DMS79 (cell line): ENCODE measurements at places on chromosomes 4 and X.
A peak's percentile ranks its signal among the peaks of the same experiment; 100 is the strongest.

- DNase-seq = no peak
Observed at GRCh38 chrX:13252726-13253125, 67.1 kb downstream of the ATXN3L start.

GRCh38 chr4:152217896-152218295 is 318.0 kb downstream of the FBXW7 start:
- no peak for DNase-seq

DNA sequence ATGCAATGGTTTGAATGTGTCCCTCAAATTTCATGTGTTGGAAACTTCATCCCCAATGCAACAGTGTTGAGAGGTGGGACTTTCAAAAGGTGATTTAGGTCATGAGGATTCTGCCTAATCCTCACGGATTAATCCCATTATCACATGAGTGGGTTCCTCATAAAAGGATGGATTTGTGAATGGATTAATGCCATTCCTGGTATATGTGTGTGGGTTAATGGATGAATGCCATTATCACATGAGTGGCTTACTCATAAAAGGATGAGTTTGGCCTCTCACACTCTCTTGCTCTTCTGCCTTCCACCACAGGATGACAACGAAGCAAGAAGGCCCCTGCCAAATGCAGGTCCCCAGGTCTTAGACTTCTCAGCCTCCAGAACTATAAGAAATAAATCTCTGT is 30.5 kb upstream of the NEUROG2 start:
- DNase-seq = no peak

- no peak for DNase-seq
Observed at GRCh38 chr4:1711571-1712215, 426 bp downstream of the SLBP start.

DNA sequence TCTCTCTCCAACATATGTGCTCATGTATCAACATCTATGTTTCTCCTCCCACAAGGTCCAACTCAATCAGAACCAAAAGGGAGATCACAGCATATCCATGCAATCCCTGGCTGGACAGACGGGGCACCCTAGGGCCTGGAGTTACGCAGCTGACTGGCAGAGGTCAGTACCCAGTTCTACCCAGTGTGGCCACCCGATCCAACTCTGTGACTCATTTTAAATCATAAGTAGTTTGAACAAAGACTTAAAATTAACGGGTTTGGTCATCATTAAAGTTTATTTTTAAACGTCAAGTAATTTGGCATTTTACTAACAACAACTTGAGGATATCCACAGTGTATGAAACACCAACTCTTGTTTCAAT is 59.5 kb downstream of the APBB2 start:
- no peak for DNase-seq

GRCh38 chrX:136204571-136204970 is 46.6 kb downstream of the MAP7D3 start:
- DNase-seq = no peak

DNA sequence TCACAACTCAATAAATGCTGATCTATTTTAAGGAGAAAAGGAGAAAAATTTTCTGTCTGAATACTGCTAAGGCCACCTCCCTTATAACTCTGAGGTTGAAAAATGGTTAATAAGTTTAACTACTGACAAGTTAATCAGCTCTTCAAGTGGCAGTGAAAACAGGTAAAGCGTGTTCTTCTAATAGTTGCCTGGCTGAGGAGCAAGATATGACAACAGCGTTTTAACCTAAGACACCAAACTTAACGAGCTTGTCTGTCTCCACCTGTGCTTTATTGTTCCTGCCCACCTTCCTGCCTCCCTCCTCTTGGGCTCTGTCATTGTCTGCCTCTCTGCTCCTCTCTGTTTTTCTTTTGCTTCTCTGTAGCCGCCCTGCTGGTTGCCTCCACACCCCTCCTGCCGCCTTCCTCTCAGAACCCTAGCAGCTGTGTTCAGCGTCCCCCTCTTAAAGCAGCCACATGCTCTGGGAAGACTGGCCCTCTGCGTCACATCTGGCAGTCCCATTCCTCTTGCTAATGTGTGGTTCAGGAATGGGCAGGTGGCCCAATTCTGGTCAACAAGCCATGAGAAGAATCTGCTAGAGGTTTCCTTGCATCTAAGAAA is 4.3 kb upstream of the TSPAN5 start:
- no peak for DNase-seq

- no peak for DNase-seq
Observed at GRCh38 chr4:121455285-121455684, 74.5 kb upstream of the QRFPR start.

DNA sequence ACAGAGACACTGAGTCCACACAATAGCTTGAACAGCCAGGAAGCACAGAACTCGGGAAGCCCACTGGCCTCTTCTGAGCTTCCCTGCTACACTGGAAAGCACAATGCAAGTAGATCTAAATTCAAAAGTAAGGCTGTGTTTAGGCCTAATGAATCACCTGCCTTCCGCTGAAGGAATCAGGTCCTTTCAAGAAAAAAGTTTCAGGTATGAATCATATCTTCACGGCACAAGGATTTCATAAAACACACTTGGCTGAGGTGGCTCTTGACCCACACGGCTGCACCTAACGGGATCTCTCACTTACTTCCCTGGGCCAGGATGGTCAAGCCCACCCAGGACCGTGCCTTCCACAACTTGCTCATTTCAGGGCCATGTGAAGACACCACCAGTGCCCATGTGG is 59.3 kb downstream of the IRF2 start:
- no peak for DNase-seq

- no peak for DNase-seq
Observed at GRCh38 chrX:24900234-24900633, 115.5 kb downstream of the ARX start.

DNA sequence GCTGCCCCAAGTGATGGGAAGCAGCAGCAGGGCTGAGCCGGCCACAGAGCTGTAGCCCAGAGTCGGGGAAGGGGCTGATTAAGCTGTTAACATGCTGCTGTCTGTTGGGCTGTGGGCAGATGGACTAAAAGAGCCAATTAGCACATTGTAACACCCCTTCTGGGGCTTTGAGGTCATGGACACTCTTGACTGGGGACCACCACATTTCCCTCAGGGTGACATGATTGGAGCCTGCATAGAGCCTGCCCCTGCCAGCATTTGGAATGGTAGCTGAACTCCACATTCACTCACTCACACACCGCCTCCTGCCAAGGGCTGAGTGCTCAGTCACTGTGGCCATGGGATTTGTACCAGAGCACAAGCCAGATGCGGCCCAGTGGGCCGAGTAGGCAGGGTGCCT is 646.9 kb downstream of the FAT4 start:
- no peak for DNase-seq

GRCh38 chr4:144716778-144717177 is 70.8 kb downstream of the HHIP start:
- no peak for DNase-seq

GRCh38 chr4:17450269-17450804 is 61.6 kb downstream of the QDPR start:
- no peak for DNase-seq

- DNase-seq = no peak
Observed at GRCh38 chr4:79820427-79820826, 252.6 kb downstream of the ANTXR2 start.

GRCh38 chrX:31796624-31797023 is 724.8 kb upstream of the FTHL17 start:
- no peak for DNase-seq

- DNase-seq = no peak
Observed at GRCh38 chr4:2811830-2812611, 19.1 kb downstream of the SH3BP2 start.

DNA sequence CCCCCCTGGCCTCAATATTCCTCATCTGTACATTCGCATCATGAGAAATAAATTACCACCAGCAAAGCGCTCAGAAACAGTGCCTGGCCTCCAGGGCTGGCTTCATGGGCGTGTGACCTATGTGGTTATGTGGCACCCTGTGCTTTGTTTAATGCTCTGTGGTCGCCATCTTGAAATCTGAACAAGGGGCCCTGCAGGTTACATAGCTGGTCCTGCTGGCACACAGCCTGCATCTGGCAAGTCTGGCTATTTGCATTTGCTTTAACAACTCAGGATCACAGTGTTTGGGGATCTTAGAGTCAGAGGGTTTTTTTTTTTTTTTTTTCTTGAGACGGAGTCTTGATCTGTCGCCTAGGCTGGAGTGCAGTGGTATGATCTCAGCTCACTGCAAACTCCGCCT is 9.9 kb downstream of the FOXP3 start:
- DNase-seq = no peak

DNA sequence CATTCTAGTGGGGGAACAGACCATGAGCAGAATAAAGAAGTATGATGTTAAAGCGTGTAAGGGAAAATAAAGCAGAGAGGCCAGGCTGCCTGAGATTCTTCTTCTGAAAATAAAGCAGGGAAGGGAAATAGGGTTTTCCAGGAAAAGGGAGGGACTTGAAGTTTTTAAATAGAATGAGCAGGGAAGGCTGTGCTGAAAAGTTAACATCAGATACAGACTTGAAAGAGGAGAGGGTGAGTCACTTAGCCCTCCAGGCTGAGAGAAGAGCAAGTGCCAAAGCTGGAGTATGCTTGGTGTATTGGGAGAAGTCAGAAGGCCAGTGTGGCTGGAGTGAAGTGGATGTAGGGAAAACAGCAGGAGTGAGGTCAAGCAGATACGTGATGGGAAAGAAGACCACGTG is 10.0 kb upstream of the PLK4 start:
- no peak for DNase-seq

DNA sequence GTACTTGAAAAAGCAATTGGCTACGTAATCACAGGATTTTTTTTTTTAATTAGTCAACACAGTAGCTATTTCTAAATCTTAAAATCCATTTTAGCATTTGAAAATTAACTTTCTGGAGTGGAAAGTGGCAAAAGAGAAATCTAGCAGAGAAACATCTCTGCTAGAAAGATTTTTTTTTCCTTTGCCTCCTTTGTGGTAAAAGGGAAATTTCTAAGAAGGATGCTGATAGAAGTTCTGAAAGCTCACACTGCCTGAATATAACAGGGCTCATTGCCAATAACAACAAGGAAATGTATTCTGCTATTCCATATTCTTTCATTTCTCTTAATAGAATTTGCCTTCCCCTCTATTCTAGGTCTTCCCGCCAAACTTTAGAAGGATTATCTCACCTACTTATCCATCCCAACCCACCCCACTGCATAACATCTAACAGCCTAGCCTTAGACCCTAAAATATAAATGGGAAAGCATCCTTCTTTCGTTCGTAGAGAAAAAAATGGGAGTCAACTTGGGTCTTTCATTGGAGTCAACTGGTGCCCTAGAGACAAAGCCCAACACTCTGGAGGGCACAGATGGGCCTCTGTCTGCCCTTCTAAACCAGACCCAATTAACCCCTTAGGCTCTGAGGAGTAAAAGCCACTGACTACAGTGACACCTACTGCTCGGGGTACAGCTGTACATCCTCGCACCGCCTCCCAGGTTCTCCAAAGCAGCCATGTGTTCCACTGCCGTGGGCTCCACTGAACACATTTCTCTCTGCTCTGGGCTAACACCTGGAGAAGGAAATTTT is 103.9 kb downstream of the MAML3 start:
- DNase-seq = no peak

GRCh38 chr4:113355550-113356371 is 306.3 kb downstream of the ANK2 start:
- peak; percentile 59 for DNase-seq

GRCh38 chr4:924107-925096 is 7.7 kb downstream of the GAK start:
- no peak for DNase-seq

- DNase-seq = no peak
Observed at GRCh38 chrX:109742722-109743121, 9.7 kb upstream of the ACSL4 start.

DNA sequence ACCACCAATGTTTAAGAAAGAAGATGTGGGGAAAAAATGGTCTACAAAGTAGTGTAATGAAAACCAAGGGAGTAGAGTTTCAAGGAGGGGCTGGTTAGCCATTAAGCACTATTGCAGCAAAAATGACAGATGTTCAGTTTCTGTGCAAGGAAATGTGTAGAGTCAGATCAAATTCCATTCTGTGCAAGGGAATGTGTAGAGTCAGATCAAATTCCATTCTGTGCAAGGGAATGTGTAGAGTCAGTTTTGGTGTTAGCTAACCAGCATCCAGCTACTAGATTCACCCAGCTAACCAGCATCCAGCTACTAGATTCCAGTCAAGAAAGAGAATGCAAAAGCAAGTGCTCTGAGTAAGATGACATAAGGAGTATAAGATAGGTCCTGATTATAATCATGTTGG is 208.8 kb downstream of the COX18 start:
- no peak for DNase-seq

DNA sequence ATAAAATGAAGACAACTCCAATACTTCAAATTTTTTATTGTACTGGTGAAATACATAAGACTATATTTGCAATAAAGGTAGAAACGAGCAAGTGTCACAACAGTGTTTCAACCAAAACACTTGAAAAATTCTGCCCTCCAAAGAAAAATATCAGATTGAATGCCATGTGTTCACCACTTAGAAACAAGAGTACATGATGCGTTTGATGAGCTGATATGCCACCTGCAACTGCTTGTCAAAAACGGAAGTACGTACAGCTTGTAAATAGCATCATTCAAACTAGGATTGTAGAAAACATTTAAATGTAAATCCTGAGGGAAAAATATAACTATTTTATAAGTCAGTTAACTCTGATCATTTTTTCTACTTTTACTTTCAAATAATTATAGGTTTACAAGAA is 276.1 kb downstream of the ANTXR2 start:
- DNase-seq = no peak

DNA sequence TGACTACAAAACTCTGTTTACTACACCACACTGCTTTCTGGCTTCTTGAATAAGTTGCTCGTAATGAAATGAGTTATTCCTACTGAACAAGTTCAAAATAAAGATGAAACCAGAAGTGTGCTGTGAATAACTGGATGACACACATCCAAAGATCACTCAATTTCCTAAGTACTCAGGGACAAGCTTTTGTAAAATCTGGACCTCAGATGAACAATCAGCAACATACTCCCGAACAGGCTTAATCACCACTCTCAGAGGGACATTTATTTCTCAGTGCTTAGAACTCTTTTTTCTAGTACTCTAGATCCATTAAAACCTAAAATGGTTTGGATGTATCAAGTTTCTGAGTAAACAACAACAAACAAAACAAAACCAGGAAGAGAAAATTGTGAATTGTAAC is 61.5 kb upstream of the EXOC1L start:
- DNase-seq = peak; percentile 53

DNA sequence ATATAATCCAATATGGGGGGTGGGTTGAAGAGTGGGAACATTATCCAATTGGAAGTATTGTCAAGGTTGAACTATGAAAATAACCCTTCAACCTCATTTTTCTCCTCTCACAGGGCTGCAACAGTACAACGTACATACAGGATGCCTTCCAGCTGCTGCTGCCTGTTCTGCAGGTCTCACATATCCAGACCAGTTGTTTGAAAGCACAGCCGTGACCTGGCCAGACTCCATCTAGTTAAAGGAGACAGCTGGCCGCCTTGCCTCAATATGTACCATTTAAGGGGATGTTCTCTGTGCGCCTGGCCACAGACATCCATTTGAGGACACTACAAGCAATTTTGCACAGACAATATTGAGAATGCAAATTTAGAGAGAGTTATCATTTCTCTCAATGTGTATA is 75.7 kb downstream of the FAM114A1 start:
- no peak for DNase-seq

DNA sequence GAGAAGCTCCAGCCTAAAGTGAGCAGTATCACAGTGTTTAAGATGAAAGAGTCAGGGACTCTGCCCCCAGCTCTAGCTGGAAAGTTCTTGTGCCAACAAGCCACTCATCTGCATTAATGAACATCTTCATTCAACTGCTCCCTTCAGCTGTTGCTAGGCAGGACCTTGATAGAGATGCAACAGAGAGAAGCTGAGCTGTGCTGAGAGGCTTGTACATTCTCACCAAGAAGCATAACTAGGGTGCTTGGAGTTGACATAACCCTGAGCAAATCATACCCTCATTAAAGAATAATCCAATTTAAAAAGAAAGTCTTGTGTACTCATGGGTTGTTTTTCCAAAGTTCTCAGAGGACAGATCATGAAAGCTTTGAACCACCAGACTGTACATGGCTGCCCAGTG is 63.2 kb downstream of the ATXN3L start:
- no peak for DNase-seq
